ENCODE measurements at places on chromosomes 7 and 10.

DNA sequence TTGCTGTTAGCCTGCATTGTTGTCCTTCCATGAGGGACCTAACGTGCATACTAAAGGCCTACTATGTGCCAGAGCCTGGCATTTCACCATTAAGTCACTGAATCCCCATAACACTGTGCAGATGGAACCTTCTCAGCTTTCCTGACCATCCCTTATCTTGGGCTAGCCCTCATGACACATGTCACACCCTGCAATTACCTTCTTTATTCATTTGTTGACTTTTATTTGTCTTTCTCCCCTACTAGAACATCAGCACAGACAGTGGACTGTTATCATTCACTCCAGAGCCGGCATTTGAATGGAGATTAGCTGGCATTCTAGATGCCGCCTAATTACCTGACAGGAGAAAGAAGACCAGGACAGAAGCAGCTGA, 471.1 kb upstream of the GALNT17 start:
- no peak for DNase-seq

- DNase-seq = no peak
Observed at GRCh38 chr7:138495485-138495884, 35.4 kb downstream of the TRIM24 start.

DNA sequence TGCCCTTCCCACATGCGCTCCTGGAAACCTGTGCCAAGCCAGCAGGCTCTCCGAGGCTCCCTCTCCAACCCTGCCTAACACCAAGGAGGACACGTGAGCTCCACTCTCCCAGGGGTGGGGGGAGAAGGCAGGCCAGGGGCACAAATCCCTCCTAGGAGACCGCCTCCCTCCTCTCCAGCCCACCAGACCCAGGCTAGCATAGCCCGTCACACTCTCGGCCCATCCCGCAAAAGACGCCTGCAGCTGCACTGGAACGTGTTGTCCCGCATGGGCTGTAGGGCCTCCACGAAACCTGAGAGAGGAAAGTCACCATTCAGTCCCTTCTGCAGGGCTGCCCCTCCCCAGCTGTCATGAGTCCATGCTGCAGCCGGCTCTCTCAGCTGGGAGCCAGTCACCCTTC, 126.3 kb downstream of the MAD1L1 start:
- DNase-seq = no peak

DNA sequence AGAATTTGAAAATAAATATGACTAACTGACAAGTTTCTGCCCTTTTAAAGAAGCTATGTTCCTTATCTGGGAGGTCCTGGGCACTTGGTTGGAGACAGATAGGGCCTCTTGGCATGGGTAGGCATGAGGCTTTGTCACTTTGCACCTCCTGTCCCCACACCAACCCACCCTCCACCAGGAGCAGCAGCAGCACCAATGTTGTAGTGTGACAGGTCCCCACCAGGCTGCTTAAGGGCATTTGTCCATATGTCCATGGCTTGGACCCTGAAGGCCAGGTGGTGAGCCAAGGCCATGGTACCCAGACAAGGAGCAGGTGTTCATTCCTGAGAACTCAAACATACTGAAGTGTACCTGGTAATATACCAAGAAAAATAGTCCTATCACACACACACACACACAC, 629.1 kb downstream of the ACTR3B start:
- DNase-seq = no peak

GRCh38 chr10:2202401-2202800, 465.1 kb upstream of the ADARB2 start:
- DNase-seq = peak; percentile 49

DNA sequence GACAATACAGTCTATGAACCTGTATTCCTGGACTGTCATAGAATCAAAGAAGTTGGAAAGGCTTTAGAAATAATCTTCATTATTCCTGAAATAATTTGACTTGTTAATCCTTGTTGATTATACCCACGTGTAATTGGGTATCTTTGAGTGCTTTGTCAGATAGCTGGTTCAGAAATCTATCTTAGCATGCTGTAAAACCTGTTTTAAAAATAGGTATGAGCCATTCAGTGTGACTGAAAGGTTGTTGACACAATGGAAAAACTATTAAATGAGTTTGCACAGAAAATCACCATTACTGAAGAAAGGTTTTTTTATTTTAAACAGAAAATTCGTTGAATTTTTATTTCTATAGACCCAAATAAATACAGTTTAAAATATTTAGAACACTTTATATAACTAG, 38.7 kb downstream of the PHTF2 start:
- no peak for DNase-seq

DNA sequence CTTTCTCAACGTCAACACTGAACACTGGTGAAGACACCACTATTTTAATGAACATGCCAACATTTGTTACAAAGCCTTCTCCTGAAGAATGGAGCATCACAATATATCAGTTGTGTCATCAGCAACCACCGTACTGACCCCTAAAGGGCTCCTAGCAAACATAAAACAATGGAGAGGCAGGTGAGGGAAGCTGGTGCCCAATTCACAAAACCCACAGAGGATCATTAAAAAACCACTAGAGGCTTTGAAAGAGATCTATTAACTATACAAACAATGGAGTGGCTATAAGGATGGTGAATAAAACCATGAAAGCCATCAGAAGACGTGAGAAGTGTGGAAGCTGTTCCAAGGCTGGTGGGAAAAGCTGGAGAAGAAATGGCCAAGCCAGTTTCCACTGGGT, 150.8 kb downstream of the FAM107B start:
- no peak for DNase-seq

DNA sequence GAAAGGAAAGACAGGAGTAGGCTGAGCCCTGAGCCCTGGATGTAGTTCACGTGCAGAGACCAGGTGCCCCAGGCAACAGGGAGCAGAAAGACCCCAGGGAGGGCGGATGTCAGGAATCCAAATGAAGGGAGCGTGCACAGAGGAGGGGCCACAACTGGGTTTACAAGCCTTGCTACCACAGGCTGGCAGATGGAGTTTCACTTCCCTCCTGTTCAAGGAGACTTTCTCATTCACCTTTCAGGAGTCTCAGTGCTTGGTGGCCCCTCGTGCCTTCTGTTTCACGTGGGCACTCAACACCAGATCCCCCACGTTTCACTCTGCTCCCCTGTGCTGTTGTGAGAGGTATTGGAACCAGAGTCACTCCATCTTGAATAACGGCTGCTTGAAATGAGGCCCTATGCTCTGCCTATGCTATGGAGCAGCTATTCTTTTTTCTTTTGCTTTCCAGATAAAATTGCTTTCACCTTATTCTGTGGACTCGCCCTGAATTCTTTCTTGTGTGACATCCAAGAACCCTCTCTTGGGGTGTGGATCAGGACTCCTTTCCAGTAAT, 601.4 kb upstream of the IGFBP3 start:
- no peak for DNase-seq

- no peak for DNase-seq
Observed at GRCh38 chr7:140456551-140457051, 22.7 kb downstream of the MKRN1 start.

DNA sequence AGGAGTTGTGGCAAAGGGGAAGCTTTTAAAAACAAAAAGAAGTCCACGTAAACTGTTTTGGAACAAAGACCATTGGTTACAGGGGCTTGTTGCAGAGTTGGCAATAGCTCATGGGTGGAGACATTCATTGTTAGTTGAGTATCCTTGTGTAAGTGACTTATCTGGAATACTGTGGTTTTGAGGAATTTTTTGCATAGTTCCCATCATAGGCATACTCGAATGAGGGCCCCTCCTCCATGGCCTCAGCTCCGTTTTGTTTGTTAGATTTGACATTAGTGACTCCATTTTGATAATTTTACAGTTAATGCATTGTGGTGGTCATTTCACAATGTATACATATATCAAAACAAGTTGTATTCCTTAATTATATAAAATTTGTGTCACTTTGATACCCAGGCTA, 12.8 kb upstream of the SMKR1 start:
- no peak for DNase-seq

GRCh38 chr7:607938-608337, 88.3 kb upstream of the PDGFA start:
- no peak for DNase-seq

DNA sequence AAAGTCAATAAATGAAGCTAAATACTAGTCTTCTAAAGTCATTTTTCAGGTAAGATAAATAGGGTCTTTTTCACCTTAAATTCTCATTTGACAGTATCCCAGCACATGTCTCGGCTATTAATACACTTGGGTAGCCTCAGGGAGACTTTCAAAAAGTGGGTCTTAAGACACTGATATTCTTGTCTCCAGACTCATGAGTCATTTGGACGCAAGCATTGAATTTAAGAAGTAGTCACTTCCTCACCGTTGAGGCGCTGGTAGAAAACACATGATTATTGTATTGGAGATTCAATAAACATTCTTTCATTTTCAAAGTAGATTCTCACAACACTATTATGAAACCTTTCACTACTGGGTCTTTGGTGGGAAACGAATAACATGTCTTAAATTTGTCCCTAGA, 108.9 kb upstream of the SP8 start:
- no peak for DNase-seq

DNA sequence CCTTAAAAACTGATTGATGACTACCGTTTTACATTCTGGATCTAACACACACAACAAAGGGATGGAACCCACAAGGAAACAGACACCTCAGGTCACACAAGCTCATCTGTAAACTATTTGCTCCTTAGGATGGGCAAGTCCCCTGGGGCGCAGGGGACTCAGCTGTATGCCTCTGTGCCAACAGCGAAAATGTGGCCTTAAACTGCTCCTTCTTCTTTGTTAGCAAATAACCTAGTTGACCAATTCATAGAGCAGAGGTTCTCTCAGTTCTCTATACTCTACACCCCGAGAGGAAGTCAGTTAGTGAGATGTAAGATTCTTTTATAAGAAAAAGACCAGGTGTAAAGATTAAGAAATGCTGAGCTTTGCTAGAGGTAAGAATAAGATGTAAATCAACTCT, 181.9 kb upstream of the PRSS58 start:
- DNase-seq = no peak

GRCh38 chr10:12839941-12840611, 161.4 kb downstream of the CCDC3 start:
- DNase-seq = no peak

DNA sequence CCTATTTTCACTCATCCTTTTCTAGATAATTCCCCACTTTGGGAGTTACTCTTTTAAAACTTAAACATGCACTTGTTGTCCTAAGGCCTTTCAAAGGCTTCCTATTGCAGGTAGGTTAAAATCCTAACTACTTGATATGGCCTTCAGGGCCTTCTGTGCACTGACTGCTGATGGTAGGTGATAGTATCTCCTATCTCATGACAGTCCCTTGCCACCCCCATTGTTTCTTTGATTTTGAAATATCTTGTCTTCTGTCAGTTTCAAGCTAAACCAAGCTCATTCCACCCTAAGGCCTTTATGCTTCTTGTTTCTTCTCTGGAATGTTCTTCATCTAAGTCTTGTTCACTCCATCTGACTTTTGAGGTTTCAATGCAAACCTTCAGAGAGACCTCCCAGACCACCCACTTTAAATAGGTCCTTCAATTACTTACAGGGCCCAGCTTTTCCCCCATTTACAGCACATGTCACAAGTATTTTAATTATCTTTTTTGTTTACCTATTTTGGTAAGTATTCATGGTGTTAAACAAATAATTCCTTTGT, 2.4 kb upstream of the MTPN start:
- DNase-seq = no peak

DNA sequence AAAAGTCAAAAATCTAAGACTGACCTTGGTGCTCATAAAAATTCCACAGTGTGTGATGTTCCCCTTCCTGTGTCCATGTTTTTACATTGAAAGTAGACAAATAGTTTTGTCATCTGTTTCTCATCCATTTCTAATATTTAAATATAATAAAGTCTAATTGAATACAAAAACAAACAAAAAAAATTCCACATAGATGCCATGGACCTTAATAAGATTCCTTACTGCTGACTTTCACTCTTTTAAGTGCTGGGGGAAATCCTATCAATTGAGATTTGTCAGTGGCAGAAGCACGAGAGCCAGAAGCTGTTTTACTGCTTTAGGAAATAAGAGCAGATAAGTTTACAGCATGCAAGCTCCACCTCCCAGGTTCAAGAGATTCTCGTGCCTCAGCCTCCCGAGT, 310.0 kb downstream of the ABCA13 start:
- DNase-seq = no peak

DNA sequence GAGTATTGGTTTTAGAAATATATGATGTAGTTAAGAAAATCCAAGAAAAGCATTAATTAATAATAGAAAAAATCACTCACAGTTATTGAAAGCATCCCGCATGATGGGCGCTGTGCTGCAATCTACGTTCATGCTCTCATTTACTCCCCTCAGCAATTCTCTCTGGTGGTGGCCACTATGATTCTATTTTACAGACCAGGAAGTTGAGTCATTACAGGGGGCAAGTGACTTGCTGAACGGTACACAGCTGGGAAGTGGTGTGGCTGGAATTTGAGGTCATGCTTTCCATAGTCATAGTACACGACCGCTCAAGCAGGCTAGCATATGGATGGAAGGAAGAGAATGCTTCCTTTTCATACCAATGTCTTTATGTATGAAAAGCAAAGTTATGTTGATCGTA, 117.4 kb downstream of the TES start:
- no peak for DNase-seq

DNA sequence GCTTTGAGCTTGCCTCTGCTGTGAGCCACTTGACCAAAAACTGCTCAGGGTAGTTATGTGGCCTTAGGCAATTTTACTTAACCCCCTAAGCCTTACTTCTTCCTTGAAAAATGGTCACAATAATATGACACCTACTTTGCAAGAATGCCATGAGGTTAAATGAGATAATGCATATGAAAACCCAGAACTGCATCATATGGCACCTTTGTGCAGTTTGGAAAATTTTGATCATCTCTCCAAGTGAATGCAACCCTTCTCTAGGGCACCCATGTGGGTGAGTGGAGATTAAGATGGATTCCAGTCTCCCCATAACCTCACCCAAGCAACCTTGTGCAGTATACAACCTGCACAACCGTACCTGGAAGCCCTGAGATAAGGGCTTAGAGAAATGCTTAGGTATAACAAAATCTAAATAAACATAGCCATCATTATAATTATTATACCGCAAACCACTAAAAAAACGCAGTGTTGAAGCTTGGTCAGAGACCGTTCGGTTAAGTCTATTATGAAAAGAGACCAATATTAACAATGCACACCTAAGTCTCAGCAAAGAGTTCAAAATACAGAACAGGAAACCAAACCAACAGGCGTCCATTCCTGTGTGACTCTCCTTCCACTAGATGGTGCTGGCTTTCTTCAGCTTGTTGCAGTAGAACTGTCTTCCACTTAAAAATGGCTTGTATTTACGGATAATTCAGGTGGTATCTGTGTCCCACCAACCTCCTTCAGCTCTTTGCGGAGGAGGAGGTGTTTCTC, 21.0 kb upstream of the ASB15 start:
- peak; percentile 78 for DNase-seq

DNA sequence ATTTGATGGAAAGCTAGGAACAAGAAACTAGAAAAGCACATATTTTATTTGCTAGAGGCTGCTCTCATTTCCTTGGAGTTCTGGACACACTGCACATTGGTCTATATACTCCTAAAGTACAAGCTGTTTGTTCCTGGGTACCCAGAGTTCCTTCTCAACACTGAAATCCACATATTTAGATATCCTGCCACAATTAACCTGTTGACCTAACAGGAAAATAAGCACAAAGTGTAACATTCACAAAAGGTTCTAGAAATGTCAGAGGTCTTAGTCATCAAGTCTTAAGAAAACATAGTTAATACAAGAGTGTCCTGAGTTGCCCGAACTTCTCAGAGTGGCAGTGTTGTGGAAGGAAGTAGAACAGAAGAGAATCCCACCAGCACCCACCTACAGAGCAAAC, 115.6 kb downstream of the ELMO1 start:
- DNase-seq = no peak

GRCh38 chr7:149859369-149859768, 14.4 kb upstream of the ATP6V0E2 start:
- no peak for DNase-seq

Data from GM23338 (cell line).